Uterus (tissue), 4 donors: ENCODE measurements at places on chromosomes 2 and 18. TPM values are rescaled to one million over a fixed set of nuclear protein-coding genes. Genes with fewer than 3 reads are reported as not detected.

DNA sequence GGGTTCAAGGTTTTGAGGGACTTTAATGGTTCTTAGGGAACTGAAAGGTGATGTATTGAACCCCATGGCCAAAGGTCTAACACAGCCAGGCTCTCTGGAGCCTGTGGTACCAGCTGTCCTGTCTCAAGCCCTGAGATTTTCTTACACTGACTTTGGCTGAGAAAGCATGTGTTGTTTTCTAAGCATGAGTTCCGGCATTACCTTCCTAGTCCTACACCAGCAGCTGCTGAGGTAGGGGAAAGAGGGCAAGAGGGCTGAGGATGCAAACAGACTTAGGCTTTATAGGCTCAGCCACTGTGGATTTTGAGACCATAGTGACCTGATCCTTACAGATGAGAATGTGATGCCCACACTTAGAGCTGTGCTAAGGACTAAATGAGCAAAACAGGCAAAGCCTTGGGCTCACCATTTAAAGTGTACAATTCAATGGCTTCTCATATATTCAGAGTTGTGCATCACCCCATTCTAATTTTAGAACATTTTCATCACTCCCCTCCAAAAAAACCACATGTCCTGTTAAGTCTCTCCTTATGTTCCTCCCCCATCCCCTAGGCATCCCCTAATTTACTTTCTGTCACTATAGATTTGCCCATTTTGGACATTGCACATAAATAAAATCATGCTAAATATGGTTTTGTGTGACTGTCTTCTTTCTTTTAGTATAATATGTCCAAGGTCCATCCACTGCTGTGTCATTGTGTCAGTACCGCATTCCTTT is 99.7 kb upstream of the OTOS start:
- no peak overlapping the region for H3K4me3 ChIP-seq
- no peaks in the 10 kb centered on the region for H3K36me3 ChIP-seq
- no peak overlapping the region for H3K27ac ChIP-seq
- no peak for DNase-seq

- DNase-seq = no peak
- H3K27me3 ChIP-seq = no peaks in the 10 kb centered on the region
- H3K4me3 ChIP-seq = peak overlapping the region; percentile 90
- no peaks in the 10 kb centered on the region for H3K4me1 ChIP-seq
- H3K36me3 ChIP-seq = no peaks in the 10 kb centered on the region
- H3K27ac ChIP-seq = peak overlapping the region; percentile 89
These were observed 1.3 kb downstream of the GORASP2 start for GRCh38 chr2:170930131-170930990.

Gene C1QL2
- total RNA-seq = not detected

Gene IL37
- not detected for total RNA-seq

Gene SNX17
- total RNA-seq = 90.2 TPM

Gene MYO3B
- total RNA-seq = 0.09 TPM

GRCh38 chr2:108614043-108614545 is 79.8 kb downstream of the LIMS1 start:
- peak overlapping the region; percentile 31 for H3K27ac ChIP-seq
- H3K4me1 ChIP-seq = peaks cover 7% of the 10 kb centered on the region
- no peaks in the 10 kb centered on the region for H3K27me3 ChIP-seq
- no peak for DNase-seq
- no peak overlapping the region for H3K4me3 ChIP-seq

GRCh38 chr2:226227341-226227740 is 572.3 kb downstream of the IRS1 start:
- H3K4me3 ChIP-seq = no peak overlapping the region
- H3K4me1 ChIP-seq = no peaks in the 10 kb centered on the region
- H3K27ac ChIP-seq = no peak overlapping the region
- H3K27me3 ChIP-seq = no peaks in the 10 kb centered on the region
- H3K36me3 ChIP-seq = no peaks in the 10 kb centered on the region

DNA sequence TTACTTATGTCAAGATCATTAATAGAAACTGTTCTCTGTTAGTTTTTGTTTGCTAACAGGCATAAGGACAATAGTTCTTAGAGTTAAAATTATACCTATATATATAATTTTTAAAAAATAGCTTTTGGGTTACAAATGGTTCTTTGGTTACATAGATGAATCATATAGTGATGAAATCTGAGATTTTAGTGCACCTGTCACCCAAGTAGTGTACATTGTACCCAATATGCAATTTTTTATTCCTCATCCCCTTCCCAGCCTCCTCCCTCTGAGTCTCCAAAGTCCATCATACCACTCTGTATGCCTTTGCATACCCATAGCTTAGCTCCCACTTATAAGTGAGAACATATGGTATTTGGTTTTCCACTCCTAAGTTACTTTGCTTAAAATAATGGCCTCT is 26.4 kb downstream of the SLC4A1AP start:
- no peaks in the 10 kb centered on the region for H3K36me3 ChIP-seq
- DNase-seq = no peak
- no peak overlapping the region for H3K27ac ChIP-seq
- no peaks in the 10 kb centered on the region for H3K27me3 ChIP-seq

Gene LYG2
- total RNA-seq = not detected

Gene ACMSD
- not detected for total RNA-seq

- H3K4me3 ChIP-seq = no peak overlapping the region
- H3K36me3 ChIP-seq = peaks cover 3% of the 10 kb centered on the region
- no peak for DNase-seq
These were observed 123.1 kb upstream of the STK17B start for GRCh38 chr2:196294516-196294909.

GRCh38 chr2:64632835-64633819 is 20.6 kb downstream of the SERTAD2 start:
- no peaks in the 10 kb centered on the region for H3K27me3 ChIP-seq
- no peaks in the 10 kb centered on the region for H3K36me3 ChIP-seq
- no peak for DNase-seq

Gene SUMO1
- total RNA-seq = 136 TPM

- H3K27ac ChIP-seq = no peak overlapping the region
- H3K4me1 ChIP-seq = no peaks in the 10 kb centered on the region
- no peaks in the 10 kb centered on the region for H3K27me3 ChIP-seq
- DNase-seq = no peak
- H3K36me3 ChIP-seq = no peaks in the 10 kb centered on the region
- no peak overlapping the region for H3K4me3 ChIP-seq
These were observed 1363.2 kb upstream of the ACVR2A start for GRCh38 chr2:146481629-146482028.

Gene MCEE
- total RNA-seq = 9.5 TPM

DNA sequence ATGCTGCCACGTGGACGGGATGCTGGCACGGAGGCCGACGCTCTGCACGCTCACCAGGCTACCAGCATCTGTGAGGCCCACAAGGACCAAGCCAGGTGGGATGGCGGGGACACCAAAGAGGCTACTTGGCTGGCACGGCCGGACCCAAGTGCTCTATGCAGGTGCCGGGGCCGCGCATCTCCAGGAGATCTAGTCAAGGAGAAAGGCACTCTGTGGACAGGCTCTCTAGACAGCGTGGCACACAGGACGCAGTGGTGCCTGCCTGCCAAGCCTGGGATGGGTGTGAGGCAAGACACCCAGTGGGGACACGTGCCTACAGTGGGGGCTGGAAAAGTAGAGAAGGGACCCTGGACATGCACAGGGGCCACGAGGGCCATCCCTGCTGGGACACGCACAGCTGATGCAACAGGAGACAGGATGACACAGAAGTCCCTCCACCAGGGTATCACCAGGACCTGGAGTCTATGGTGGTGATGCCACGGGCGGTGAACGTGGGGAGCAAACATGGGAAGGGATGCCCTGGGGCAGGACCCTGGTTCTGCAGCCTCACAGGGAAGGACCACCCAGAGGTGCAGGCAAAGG is 28.5 kb downstream of the ZNF516 start:
- H3K27me3 ChIP-seq = no peaks in the 10 kb centered on the region
- H3K27ac ChIP-seq = peak overlapping the region; percentile 64
- H3K4me1 ChIP-seq = peaks cover 5% of the 10 kb centered on the region
- DNase-seq = peak; percentile 21

- H3K27me3 ChIP-seq = no peaks in the 10 kb centered on the region
- H3K27ac ChIP-seq = no peak overlapping the region
- H3K4me1 ChIP-seq = peaks cover 6% of the 10 kb centered on the region
- no peak overlapping the region for H3K4me3 ChIP-seq
- no peak for DNase-seq
These were observed 18.2 kb downstream of the WDR33 start for GRCh38 chr2:127792805-127793204.

- H3K4me1 ChIP-seq = no peaks in the 10 kb centered on the region
- no peak for DNase-seq
- H3K27ac ChIP-seq = no peak overlapping the region
- no peaks in the 10 kb centered on the region for H3K36me3 ChIP-seq
- H3K4me3 ChIP-seq = no peak overlapping the region
- H3K27me3 ChIP-seq = no peaks in the 10 kb centered on the region
These were observed 361.5 kb downstream of the FIGN start for GRCh38 chr2:163374282-163374681.

DNA sequence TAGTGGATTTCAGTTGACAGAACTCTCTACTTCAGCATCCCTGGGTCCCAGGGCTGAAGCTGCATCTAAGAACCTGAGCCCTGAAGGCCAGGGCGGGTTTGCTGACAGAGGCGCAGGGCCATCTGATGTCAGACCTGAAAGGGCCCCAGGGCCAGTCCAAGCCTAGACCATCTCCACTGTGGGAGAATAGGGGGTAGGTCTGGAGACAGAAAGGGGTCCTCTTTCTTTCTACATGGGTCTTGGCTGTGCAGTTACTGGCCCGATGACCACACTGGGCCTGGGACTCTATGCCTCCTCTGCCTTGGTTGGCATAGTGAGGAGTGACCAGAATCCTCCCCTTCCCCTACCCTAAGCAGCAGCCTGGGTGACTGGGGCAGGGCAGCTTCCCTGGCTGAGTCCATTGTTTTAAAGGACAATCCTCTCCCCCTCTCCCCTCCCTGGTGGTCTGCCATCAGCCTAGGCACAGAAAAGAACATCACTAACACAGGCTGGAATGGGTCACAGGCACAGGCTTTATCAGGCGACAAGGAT is 34.5 kb downstream of the HS1BP3 start:
- peak; percentile 32 for DNase-seq
- peak overlapping the region; percentile 95 for H3K27ac ChIP-seq
- H3K4me3 ChIP-seq = no peak overlapping the region
- H3K4me1 ChIP-seq = peaks cover 43% of the 10 kb centered on the region
- H3K27me3 ChIP-seq = no peaks in the 10 kb centered on the region

DNA sequence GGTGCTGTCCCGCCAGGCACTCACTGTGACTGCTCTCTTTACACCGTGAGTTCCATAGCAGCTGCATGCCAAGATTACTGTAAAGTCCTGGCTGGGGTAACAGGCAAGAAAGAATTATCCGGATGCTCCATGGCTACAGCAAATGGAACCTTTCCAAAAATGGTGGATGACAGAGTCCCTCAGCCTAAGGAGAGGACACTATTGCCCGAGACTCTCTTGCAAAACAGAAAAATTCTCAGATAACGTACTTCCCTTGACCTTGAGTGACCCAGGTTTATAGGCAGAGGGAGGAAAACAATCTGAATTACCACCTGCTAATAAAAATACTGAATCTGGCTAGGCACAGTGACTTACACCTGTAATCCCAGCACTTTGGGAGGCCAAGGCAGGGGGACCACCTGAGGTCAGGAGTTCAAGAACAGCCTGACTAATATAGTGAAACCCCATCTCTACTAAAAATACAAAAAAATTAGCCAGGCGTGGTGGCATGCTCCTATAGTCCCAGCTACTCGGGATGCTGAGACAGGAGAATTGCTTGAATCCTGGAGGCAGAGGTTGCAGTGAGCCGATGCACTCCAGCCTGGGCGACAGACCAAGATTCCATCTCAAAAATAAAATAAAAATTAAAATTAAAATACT is 4.5 kb downstream of the CYS1 start:
- H3K27me3 ChIP-seq = no peaks in the 10 kb centered on the region
- no peak overlapping the region for H3K27ac ChIP-seq
- DNase-seq = no peak
- no peak overlapping the region for H3K4me3 ChIP-seq
- peaks cover 9% of the 10 kb centered on the region for H3K4me1 ChIP-seq

DNA sequence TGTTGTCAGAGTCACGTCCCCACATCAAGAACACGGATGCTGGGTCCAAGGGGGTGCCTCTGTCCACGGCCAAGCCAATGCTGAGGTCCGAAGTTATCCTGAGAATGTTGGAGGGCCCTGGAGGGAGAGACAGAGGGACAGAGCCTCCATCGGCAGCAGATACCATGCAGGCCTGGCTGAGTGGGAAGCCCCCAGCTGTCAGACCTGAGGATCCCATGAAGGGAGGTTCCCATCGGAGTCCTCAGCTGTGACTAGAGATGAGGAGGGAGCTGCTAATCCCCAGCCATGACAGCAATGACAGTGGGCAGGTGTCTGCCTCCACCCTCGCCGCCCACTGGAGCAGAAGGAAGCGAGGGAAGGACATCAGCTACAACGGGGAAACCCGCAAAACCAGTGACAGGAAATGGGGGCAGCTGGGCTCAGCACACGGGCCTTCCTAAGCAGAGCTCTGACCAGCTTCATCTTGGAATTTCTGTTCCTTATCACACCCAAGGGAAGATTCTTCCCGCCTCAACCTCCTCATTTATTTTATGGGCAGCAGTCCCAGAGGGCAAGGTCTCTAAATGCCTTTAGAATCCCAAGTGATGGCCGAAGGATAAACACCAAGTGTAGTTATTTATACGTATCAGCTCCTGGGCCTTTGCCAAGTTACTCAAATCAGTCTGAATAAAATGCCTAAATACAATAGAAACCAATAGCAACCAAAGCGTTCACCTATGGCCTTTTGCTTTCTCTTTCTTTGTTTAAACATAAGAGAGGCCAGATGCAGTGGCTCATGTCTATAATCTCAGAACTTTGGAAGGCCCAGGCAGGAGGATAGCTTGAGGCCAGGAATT is 32.2 kb downstream of the FAM178B start:
- H3K4me1 ChIP-seq = peaks cover 32% of the 10 kb centered on the region
- no peaks in the 10 kb centered on the region for H3K36me3 ChIP-seq
- DNase-seq = no peak
- H3K27me3 ChIP-seq = no peaks in the 10 kb centered on the region

GRCh38 chr2:214322662-214323061 is 88.2 kb upstream of the VWC2L start:
- DNase-seq = no peak
- H3K36me3 ChIP-seq = no peaks in the 10 kb centered on the region
- no peak overlapping the region for H3K27ac ChIP-seq
- no peaks in the 10 kb centered on the region for H3K27me3 ChIP-seq
- H3K4me1 ChIP-seq = no peaks in the 10 kb centered on the region

DNA sequence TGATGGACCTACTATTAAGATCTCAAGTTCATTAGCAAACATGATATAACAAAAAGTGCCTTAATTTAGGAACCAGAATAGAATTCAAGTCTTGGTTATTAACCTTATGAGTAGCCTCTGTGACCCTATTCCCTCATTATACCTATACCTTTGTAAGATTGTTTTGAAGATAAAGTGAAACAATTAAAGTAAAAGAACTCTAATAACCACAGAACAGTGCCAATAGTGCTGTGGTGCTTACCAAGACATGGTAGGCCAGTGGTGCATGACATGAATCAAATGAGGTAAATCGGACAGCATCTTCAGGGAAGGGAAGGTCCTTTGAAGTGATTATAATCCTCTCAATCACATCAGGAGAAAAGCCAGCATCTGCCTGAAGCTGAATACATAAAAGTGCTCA is 36.4 kb downstream of the METTL4 start:
- H3K4me3 ChIP-seq = no peak overlapping the region
- H3K27me3 ChIP-seq = no peaks in the 10 kb centered on the region
- no peaks in the 10 kb centered on the region for H3K36me3 ChIP-seq
- no peak for DNase-seq

Gene HOXD12
- not detected for total RNA-seq
